ENCODE measurements at places on chromosomes 6 and 20.

- no peak for DNase-seq
Observed at GRCh38 chr20:5508044-5508443, 191.3 kb upstream of the PROKR2 start.

DNA sequence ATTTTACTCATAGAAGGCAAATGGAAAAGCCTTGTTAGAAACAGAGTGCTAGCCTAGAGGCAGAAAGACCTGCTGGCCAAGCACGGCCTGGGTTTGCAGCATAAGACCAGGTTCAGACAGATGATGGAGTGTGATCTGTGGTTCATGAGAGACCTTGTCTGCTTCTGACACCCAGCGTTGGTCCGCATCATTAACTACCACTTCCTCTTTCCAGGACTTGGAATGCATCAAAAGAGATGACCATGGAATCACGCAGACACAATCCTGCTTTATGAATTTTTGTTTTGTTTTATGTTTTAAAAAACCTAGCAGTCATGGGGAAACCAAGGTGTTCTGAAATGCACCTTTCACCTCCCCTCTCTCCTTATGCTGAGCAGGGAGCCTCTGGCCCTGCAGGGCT lies 76.8 kb upstream of the SYNDIG1 start:
- DNase-seq: no peak

DNA sequence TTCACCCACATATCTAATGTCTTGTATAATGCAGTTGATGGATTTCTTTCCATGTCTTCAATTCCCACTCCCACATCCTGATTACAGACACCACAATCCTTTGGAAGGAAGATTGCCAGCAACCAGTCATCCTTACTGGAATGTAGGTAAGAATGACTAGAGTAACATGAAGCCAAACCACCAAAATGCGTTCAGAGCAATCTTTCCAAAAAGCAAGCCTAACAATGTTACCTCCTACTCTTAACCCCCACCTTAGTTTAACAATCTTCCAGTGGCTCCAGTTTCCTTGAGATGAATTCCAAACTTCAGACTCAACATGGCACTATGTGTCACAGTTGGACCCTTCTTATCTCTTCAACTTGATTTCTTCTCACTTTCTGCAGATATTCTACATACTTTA lies 685.6 kb downstream of the DOK5 start:
- no peak for DNase-seq

DNA sequence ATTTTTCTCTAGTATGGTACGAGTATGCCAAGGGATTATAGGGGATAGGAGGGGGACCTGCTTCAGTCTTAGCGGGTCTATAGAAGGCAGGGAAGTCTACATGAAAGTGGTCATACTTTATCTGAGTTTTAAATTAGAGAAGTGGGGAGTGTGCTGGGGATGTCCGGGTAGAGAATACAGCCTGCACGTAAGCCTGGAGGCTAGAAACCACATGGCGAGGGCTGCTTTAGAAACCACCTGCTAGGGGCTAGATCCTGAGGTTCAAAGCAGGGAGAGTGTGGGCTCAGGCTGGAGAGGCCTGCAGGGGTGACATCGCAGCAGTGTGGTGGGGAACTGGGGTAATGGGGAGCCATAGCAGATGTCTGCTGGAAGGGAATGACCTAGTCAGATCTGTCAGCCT lies 85.2 kb downstream of the VEGFA start:
- no peak for DNase-seq

- DNase-seq: no peak
Observed at GRCh38 chr20:46123482-46124245, 5.5 kb downstream of the CD40 start.

- peak; percentile 24 for DNase-seq
Observed at GRCh38 chr6:169529931-169530751, 171.7 kb downstream of the WDR27 start.

- DNase-seq: no peak
Observed at GRCh38 chr6:19538096-19538495, 299.1 kb upstream of the ID4 start.

DNA sequence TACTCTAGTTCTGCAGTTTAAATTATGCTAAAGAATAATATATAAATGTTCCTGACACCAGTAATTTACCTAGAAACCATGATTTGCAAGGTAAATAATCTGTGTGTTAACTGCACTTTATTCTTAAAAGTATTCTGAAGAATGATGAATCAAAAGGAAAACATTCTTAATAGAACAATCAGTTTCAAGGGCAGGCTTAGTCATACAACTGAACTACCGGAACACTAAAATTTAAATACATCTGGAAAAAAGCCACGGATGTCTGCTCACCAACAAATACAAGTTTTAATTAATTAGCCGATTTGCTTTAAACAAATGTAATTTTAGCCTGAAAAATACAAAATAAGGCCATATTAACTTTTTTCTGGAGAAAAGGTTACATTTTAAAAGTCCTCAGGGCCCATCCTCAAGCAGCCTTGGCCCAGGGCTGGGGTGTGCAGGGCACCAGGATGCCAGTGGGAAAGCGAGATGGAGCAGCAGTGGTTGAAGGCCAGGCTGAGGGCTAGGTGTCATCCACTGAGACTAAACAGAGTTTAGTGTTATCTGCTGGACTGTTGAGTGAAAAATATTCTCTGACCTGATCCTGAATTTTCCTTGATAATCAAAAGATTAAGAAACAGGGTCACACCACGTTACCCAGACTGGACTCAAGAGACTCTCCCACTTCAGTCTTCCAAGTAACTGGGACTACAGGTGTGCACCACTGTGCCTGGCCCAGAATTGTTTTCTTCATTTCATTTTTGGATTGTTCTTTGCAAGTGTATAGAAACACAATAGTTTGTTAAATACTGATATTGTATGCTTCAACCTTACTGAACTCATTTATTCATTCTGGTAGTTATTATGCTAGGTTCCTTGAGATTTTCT lies 88.2 kb upstream of the DST start:
- no peak for DNase-seq

- no peak for DNase-seq
Observed at GRCh38 chr20:64156136-64156885, 7.9 kb upstream of the MYT1 start.

- no peak for DNase-seq
Observed at GRCh38 chr20:47031004-47031403, 136.4 kb downstream of the EYA2 start.

GRCh38 chr6:91082311-91082832 lies 495.5 kb upstream of the MAP3K7 start:
- no peak for DNase-seq

DNA sequence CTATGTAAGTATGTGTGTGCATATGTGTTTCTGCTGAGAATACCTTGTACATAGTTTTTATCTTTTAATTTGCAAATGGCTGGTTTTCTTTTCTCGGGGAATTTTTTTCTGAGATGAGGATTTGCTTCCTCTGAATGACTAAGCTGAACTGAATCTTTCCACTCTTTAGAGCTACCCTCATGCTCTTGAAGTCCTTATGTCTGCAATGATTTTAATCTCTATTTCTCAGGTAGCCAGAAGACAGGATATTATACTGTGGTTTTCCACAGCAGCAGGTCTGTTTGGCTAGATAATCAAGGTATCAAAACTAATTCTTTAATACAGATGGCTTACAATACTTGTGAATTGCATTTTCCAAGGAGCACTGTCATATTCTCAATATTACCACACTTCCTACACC lies 114.7 kb downstream of the PLCB1 start:
- DNase-seq: no peak

DNA sequence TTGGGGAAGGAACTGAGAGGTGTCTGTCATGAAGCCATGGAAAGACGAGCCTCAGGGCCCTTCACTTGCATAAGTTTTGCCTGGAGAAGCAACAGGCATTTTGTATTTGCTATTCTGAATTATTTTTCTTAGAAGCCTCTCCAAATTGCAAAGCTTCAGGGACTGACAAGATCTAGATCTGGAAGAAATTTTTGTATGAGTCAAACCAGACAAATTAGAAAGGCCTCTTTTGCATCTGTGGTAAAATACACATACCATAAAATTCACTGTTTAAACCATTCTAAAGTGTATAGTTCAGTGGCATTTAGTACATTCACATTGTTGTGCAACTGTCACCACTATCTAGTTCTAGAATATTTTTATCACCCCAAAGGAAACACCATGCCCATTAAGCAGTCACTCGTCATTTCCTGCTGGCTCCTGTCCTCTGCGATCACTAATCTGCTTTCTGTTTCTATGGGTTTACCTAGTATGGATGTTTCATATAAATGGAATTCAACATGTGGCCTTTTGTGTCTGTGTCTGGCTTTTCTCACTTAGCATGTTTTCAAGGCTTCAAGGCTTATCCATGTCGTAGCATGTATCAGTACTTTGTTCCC lies 269.1 kb downstream of the PHF3 start:
- DNase-seq: no peak
